Stimulated activated CD8-positive, alpha-beta memory T cell treated with anti-CD3 and anti-CD28 coated beads, Interleukin-4, amount 100 ng/mL, for 24 hours (primary cell): ENCODE measurements at places on chromosomes 11 and 22.

- DNase-seq = peak; percentile 20
Observed at GRCh38 chr22:38412435-38413084, 42.4 kb downstream of the KCNJ4 start.

DNA sequence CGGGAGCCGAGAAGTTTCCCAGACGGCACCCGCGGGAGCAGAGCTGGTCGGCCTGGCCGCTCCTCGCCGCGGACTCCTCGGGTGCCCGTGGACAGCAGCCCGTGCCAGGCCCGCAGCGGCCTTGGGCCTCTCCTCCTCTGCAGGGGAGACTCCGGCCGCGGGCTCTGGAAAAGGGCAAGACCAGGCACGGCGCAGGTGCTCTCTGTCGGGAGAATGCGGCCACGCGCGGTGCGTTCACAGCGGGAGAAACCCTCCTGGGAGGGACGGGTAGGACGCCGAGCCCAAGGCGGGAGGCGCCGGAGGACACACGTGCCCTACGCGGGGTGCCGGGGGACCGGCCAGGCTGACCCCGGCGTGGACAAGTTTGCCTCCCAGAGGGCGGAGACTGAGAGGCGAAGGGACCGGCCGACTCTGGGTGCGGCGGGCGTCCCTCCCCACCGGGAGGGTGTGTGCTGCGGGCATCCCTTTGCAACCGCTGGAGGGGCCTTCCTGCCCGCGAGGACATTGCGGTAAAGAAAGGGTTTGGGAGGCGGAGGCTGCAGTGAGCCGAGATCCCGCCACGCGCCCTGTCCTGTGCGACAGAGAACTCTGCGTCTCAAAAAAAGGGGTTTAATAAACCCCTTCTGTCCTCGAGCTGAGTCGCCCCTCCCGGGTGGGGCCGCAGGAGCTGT lies 2.3 kb downstream of the IFITM1 start:
- no peak for DNase-seq

DNA sequence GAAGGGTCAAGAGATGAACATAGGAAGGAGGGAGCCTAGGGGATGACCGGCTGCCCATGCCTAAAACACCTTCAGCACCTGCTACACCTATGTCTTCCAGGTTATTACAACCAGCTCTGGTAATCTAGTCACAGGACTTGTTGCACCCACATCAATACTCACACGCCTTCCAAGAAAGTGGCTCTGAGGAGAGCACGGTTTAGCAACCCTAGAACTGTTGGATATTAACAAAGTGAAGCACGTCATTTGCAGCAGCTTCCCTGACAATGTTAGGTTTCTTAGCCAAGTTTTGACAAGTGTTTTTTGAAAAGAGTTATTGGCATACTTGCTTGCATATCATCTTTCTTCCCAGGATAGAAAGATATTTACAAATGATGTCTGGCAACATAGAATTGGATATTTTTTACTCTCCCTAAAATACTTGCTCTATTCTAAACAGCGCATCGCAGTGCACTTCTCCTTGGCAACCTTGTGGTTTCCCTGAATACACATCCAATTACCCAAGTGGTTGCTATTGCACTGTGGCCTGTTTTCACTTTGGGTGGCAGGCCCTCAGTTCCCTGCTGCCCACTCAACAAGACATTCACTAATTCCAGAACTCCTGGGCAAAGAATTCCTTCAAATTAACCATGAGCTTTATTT lies 94.3 kb upstream of the ARHGAP42 start:
- no peak for DNase-seq

DNA sequence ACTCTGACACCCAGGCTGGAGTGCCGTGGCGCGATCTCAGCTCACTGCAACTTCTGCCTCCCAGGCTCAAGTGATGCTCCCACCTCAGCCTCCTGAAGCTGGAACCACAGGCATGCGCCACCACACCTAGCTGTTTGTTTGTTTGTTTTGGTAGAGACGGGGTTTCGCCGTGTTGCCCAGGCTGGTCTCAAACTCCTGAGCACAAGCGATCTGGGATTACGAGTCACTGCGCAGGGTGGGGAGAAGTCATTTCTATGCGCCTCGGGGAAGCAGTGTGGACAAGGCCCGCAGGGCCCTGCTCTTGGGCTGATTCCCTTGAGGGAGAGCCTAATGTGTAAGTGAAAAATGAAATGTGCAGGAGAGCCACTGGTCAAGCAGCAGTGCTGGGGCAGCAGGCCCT lies 19.6 kb upstream of the SEPTIN5 start:
- no peak for DNase-seq

- no peak for DNase-seq
Observed at GRCh38 chr11:17263769-17264168, 12.8 kb upstream of the NUCB2 start.

DNA sequence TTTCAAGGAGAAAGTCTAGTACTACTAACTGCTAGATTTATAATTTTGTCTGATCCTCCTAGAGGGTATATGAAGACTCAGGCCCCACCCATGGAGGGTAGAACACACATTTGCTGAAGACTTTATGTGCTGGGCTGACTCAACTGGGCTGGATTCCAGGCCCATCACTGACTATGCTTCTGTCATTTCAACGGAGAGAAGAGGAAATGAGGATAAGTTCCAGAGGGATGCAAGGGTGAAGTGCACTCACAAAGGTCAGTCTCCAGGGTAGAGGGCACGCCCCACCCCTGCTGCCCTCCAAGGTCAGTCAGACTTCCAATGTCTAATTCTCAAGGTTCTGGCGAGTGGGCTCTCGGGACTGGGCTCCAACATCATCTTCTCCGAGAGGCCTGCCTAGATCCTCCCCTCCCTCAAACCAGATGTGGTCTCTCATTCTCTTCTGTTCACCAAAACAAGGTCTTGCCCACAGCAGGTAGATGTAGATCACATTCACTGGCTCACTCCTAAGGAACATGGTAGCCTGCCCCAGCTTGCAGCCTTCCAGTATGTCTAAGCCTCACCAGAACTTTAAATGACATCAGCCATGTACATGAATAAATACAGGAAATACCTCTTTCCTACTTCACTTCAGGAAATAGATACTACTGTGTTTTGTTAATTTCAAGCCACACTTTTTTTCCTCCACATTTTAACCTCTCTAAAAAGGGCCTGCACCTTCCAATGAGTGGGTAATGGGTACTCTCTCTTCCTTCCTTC lies 7.3 kb upstream of the C11orf86 start:
- no peak for DNase-seq

DNA sequence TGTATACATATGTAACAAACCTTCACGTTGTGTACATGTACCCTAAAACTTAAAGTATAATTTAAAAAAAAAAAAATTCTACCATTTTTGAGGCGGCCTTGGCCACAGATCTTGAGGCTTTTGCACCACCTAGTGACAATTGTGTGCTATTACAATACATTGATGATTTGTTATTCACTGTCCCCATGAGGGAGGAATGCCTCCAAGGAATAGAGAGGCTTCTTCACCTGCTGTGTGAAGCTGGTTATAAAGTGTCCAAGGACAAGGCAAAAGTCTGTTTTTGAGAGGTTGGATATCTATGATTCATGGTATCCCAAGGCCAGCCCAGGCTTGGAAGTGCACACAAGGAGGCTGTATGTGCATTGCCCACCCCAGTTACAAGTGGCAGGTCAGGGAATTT lies 30.7 kb downstream of the SLC22A25 start:
- DNase-seq = no peak

DNA sequence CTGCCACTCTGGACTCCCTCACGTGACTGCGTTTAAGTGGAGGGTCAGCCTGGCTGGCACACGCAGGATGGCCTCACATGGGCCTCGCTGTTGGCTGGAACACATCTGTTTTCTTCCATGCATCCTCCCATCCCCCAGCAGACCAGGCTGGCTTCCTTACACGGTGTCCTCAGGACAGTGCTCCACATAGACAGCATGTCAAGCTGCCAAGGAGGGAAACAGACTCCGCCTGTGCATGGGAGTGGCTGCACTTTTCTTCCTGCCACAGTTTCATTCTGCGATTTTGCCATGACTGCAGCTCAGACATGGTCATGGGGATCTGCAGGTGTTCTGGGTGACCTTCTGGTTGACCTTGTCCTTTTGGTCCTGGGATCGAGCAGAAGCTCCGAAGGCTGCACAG lies 344.2 kb downstream of the SHANK2 start:
- no peak for DNase-seq

GRCh38 chr11:77121096-77121640 lies 6.9 kb upstream of the MYO7A start:
- no peak for DNase-seq

DNA sequence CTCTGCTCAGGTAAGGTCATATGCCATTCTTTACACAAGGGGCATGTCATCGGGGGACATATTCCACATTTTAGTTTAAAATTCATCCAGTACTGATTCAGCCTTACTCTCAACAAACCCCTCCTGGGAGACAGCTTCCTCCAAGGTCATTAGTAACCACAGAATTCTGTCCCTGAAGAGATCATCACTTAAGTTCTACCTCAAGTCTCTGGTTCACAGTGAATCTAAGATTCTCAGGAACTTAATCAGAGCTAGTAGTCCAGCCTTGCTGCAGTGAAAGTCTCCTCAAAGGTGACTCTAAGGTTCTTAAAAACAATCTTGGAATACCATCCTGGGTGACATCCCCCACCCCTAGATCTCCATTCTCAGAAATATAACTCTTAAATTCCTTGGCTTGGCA lies 18.9 kb upstream of the GDPD4 start:
- no peak for DNase-seq

- DNase-seq = no peak
Observed at GRCh38 chr11:113457784-113458183, 17.4 kb downstream of the DRD2 start.

GRCh38 chr22:50040717-50041116 lies 17.4 kb downstream of the TTLL8 start:
- no peak for DNase-seq

DNA sequence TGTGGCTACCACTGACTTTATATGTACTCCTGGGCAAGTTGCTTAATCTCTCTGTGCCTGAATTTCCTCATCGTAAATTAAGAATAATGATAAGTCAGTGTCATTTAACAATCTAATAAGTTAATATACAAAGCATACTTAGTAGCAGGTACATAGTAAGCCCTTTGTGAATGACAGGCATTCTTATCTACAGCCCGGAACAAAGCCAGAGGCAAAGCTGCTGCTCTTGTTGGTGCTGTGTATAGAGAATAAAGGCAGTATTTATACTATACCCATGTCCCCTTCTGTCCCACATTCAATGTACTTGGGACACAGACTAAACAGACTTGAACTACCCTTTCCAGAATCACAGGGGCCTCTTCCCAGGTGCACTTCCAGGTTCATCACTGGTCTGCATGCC lies 229.7 kb upstream of the NCAM1 start:
- no peak for DNase-seq

DNA sequence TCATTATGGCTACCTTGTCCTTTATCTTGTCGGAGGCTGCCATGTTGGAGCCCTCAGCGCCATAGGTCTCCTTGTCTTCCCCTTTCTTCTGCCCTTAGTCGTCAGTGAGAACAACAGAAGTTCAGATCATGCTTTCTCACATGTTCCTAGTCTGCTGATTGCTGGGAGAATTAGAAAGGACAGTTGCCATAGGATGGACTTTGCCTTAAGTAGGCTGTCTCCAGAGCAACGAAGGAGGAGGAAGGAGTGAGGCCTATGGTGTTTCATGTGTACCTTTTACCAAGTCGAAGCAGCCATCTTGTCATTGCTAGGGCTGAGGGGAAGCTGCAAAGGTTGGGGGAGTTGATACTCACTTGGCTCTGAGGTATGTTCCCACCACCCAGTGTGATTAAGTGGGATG lies 62.6 kb downstream of the SYT13 start:
- no peak for DNase-seq

DNA sequence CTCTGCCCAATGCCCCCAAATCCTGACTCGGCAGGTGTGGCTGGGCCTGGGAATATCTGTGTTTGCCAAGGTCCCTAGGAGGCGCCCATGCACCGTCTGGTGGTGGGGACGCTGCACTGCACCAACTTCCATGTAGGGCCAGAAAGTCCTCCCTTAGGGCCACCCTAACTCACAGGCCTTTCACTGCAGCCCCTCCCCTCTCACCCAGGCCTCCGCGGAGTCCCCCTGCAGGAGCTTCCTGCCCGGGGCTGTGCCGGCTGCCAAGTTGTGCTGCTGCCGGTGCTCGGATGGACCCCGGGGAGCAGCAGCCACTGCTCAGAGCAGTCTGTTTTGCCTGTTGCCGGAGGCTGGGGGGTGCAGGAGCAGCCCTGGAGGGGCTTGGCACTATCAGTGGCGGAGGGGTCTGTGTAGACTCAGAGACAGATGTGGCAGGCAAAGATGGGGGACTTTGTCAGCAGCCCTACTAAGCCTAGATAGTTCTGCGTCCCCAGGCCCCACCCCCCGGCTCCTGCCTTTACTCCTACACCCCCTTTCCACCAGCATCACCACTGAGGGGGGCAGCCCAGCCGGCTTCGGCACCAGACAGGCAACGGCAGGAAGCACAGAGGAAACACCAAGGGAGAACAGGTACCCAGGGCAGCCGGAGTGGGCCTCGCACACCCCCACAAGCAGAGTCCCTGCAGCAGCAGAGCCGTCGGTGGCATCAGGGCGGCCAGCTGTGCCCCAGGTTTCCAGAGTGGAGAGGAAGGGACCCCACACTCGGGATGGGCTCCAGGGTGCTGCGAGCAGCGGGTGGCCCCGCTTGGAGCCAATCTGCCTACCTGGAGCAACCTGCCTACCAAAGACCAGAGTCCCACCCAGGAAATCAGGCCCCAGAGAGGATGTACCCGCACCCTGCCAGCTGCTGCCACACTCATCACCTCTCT lies 124.3 kb downstream of the TRIM29 start:
- DNase-seq = no peak

DNA sequence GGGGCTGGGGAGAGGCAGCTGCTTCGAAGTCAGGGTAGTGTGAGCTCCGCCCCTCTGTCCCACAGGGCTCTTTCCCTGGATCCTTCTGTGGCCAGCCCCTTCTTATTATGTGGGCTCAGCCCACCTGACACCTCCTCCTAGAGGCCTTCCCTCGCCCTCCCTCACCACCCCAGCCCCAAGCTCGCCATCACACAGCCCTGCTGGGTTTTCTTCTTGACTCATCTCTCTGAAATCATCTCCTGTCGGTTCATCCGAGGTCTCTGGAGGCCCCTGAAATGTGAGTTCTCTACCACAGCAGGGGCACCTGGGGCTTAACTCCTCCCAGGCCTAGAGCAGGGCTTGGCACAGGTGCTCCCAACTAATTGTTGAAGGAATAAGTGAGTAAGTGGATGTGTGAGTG lies 65.2 kb downstream of the CACNA1I start:
- DNase-seq = no peak

DNA sequence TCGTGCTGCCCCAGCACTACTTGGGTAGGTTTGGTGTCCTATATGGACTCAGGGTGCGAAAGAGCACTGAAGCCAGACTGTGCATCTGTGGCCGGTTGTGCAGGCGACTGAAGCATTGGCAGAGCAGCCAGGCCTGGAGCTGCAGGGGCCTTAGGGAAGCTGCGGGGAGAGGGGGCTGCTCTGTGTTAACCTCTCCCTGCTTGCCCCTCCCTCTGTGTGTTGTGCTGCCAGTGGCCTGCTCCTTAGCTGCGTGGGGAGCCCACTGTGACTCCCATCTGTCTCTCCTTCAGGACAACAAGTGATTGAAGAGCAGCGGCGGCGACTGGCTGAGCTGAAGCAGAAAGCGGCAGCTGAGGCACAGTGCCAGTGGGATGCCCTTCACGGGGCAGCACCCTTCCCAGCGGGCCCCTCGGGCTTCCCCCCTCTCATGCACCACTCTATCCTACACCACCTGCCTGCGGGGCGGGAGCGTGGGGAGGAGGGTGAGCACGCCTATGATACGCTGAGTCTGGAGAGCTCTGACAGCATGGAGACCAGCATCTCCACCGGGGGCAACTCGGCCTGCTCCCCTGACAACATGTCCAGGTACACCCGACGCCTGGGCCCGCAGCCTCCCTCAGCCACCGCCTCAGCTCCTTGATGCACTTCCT lies 34.3 kb downstream of the TREH start:
- no peak for DNase-seq
